Fibroblast of the aortic adventitia (primary cell): ENCODE measurements at places on chromosomes 11 and 22. TPM values are rescaled to one million over a fixed set of nuclear protein-coding genes. Genes with fewer than 3 reads are reported as not detected.

The P4HA3 gene
- 1.9 and 4.4 TPM in 2 replicates for total RNA-seq

The FAM111B gene
- 0.41 and 42.9 TPM in 2 replicates for total RNA-seq

The NRXN2 gene
- total RNA-seq, result 3.3 and 3.4 TPM in 2 replicates

The HYOU1 gene
- total RNA-seq, result 117 and 126 TPM in 2 replicates

The RASD2 gene
- total RNA-seq, result 0.09 TPM in 1 of 2 replicates, not detected in the other

The WNT7B gene
- 0.18 TPM in 1 of 2 replicates, not detected in the other for total RNA-seq

The MYBPC3 gene
- not detected in 2 replicates for total RNA-seq

The MRGPRF gene
- total RNA-seq, result 34.3 and 41.8 TPM in 2 replicates

The MED17 gene
- 23.4 and 30.3 TPM in 2 replicates for total RNA-seq

The BIK gene
- total RNA-seq, result not detected in 2 replicates

The MUC2 gene
- not detected in 2 replicates for total RNA-seq

The GRAMD1B gene
- 3.1 and 11.0 TPM in 2 replicates for total RNA-seq

The OSBPL5 gene
- total RNA-seq, result 17.3 and 24.8 TPM in 2 replicates

The SPON1 gene
- 3.5 and 42.9 TPM in 2 replicates for total RNA-seq

The KRTAP5-1 gene
- total RNA-seq, result not detected in 2 replicates

The PPP6R3 gene
- total RNA-seq, result 98.2 and 119 TPM in 2 replicates

The OR8G5 gene
- total RNA-seq, result not detected in 2 replicates

The NXPE2 gene
- 0.09 TPM in 1 of 2 replicates, not detected in the other for total RNA-seq

The KCNJ1 gene
- total RNA-seq, result 0.25 TPM in 1 of 2 replicates, not detected in the other

The UBQLNL gene
- 0.36 and 0.41 TPM in 2 replicates for total RNA-seq

The PTPN5 gene
- not detected in 2 replicates for total RNA-seq

The SLC5A4 gene
- not detected in 2 replicates for total RNA-seq
